ENCODE measurements at places on chromosomes 12 and 14. TPM values are rescaled to one million over a fixed set of nuclear protein-coding genes. Genes with fewer than 3 reads are reported as not detected.

HOXC4 gene
- total RNA-seq: not detected

ACSM4 gene
- not detected for total RNA-seq

B3GNT4 gene
- under 0.01 TPM for total RNA-seq

PAH gene
- total RNA-seq: not detected

GRIP1 gene
- under 0.01 TPM for total RNA-seq

KCNK10 gene
- not detected for total RNA-seq

CCDC85C gene
- 5.7 TPM for total RNA-seq

KCNJ8 gene
- under 0.01 TPM for total RNA-seq

CEP170B gene
- 5.6 TPM for total RNA-seq

KLRD1 gene
- total RNA-seq: 0.13 TPM

IRAK3 gene
- total RNA-seq: 9.5 TPM

DNAJC22 gene
- 0.51 TPM for total RNA-seq

MBD6 gene
- total RNA-seq: 8.6 TPM
